ENCODE measurements at places on chromosomes 16 and 17.

DNA sequence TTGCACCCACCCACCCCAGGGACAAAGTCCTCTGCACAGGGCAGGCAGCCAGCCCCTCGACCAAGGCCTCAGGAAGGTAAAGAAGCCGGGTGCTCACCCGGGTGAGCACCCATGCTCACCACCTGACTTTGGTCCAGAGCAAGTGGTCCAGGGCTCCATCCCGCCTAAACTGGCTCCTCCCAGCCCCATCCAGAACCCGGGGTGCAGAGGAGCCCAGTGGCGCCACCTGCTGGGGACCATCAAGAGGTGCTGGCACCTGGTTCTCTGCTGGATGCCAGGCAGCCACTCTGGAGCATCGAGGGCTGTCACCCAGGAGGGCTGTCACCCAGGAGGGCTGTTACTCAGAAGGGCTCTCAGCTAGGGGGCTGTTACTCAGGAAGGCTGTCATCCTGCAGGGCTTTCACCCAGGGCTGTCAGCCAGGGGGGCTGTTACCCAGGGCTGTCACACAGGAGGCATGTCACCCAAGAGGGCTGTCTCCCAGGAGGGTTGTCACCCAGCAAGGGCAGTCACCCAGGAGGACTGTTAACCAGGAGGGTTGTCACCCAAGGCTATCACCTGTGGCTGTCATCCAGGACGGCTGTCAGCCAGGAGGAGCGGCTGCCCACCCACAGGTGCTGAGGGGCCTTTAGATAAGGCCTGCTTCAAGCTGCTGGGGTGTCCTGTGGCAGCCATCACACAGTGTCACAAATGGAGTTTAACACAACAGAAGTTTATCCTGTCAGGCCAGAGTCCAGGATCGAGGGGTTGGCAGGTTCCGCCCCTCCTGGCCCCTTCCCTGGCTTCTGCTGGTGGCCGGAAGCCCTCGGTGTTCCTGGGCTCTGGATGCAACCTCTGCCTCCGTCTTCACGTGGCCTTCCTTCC, 98.5 kb downstream of the TNFRSF13B start:
- no peak for DNase-seq

- peak; percentile 44 for DNase-seq
Observed at GRCh38 chr17:17933775-17934174, 38.4 kb downstream of the TOM1L2 start.

DNA sequence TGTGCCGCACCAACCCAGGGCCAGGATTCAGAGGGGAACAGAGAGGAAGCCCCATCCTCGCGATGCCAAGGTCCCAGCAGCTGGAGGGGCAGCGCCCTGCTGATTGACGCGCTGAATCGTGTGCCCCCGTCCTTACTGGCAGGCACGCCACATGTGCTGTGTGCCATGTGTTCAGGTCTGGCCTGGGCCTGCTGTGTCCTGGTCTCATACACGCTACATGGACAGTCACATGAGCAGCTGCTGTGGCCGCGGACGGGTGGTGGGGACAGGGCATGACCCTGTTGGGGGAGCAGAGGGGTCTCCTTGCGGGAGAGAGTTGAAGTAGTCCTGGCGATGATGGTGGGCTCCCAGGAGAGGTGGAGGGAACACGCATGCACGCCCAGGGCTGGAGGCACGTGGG, 18.0 kb downstream of the CBFA2T3 start:
- DNase-seq: no peak

DNA sequence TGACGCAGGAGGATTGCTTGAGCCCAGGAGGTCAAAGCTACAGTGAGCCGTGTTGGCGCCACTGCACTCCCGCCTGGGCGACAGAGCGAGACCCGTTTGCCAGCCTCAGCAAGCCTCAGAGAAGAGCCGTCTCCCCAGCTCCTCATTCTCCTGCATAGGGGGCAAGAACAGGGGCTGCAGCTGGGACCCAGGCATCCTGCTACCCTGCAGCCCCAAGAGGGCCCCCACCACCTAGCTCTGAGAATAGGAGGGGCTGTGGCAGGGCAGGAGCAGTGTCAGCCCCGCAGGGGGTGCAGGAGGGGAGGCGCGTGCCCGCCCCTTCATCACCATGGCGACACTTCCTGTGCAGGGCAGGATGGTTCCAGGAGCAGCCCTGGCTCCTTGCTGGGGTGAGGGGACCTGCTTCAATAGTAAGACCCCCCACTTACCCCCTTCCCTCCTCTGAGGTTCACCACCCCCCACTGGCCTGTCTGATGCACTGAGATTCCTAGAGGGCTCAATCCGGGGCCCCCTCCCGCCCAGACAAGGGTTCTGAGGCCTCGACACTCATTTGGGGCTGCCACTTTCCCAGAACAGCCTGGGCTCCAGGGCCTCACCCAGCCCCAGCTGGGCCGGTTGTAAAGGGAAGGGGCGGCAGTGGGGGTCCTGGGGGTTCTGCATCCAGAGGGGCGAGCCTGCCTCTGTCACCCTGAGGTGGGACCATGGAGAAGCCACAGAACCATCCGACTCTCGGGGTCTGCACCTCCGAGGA, 20.2 kb downstream of the VASN start:
- no peak for DNase-seq

DNA sequence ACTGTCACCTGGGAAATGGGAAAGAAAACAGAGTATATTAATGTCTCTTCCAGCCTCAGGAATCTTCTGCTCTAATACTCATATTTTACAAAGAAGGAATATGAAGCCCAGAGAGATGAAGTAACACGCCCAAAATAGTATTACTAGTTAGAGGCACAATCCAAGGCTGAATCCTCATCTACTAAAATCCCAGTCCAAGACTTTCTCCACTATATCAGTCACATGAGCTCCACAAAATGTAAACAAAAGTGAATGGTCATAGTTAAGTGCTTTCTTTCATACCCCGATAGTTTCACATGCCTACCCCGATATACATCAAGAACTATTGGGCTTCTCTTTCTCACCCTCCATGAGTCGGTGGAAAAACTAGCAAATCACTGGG, 965 bp downstream of the INTS2 start:
- DNase-seq: peak; percentile 31

DNA sequence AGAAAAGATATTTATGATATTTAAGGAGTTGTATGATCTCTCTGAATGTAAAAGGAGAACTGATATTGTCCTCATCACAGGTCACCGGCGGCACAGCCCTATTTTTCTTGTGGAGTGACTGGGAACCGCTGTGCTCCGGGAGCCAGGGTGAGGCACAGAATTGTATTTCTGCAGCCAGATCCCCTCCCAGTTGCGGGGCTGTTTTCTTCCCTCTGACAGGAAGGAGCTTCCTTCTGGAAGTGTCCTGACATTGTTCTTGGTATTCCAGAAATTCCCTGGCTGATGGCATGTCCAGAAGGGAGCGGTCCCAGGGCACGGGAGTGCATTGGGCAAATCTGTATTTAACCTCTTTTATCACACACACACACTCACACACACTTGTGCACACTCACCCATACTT, 268.6 kb upstream of the FOXF1 start:
- DNase-seq: no peak

DNA sequence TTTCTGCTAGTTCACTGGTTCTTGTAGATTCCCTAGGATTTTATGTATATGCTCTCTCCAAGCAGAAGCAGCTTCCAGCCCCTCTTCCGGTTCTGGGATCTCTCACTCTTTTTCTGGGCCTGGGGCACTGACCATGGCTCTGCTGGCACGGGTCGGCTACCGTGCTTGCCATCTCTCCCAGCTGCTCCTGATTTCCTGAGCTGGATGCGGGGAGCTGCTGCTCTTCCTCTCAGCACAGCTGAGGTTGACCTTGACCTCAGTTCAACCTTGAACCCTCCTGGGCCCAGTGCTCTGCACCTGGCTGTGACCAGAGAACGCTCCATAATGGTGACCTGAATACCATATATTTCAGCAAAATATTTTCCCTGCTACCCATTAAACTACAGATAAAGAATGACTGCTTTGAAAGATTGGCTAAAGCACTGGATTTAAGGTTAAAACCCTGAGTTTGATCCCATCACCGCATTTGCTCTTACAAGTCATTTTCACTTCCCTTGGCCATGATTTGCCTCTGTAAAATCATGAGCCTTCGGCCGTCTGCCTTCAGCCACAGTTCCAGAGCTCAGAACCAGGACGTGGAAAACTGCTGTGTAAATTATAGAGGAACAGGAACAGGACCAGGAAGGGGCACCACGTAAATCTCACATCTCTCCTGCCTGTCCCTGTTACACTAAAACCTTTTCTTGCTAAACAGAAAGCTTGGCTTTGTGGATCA, 130.8 kb upstream of the CHMP6 start:
- DNase-seq: no peak

DNA sequence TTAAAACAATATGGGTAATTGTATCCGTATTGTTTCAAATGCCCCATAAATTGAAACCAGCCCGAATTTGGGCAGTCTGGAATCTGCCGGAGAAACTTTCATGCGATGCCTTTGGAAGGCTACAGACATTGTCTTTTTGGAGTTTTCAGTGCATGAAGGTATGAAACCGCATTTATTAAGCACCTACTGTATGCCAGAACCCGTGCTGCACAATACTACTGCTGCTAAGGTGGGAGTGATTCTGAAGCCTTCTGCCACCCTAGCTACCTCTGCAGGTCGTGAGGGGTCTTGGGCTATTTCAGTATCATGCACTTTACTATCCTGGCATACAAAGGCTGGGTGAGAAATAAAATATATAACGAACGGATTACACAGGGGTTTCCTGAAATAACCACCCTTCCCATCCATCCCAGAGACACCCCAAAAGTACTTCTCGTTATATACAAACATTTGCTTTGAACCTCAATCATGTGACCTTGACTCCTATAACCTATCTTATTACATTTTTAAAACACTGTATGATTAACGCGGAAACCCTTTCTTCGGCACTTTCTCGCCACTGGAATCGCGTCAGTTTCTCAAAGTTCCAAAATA, 1.0 kb upstream of the MSI2 start:
- DNase-seq: no peak

- DNase-seq: no peak
Observed at GRCh38 chr16:68472581-68472980, 24.3 kb upstream of the SMPD3 start.

DNA sequence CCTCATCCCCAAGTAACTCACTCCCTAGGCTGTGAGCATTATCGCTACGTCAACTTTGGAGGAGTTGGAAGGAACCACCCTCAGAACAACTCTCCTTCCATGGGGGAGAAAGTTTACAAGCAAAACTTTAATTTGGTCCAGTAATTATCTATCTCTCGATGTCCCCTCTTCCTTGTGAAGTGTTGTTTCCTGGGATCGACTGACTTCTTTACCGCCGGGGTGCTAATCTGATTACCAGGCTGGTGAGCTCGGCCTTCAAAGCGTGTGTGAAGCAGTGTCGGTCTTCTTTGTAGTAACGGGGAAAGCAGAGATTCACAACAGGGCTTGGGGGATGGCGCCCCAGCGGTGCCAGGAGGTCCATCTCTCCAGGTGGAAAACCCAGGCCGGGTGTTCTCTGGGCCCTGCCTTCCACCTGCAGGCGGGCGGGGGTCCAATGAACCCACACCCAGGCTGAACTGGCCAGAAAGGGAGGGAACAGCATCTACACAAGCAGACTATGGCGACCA, 14.5 kb upstream of the FOXF1 start:
- DNase-seq: no peak
